Kidney (tissue), 22 donors: ENCODE measurements at places on chromosomes 6 and 20.

- no peak for DNase-seq
Observed at GRCh38 chr20:1786486-1786885, 108.7 kb upstream of the SIRPA start.

DNA sequence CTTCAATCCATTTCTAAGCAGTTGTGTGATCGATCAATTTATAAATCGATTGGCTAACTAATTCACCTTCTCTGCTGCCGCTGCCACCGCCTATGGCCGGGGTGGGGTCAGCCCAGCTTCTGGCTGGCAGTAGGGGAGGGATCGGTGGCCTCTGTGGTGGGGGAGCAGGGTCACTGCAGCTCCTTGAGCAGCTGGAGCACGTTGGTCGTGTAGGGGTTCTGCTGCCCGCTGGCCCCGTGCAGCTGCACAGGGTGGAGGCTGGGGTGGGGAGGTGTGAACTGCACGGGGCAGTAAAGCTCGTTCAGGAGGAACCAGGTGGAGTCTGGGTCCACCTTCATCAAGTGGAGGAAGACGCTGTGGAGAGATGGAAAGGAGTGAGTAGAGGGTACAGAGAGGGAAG, 50.0 kb downstream of the TTI1 start:
- no peak for DNase-seq

- no peak for DNase-seq
Observed at GRCh38 chr6:136659991-136660499, 109.8 kb upstream of the MAP7 start.

- no peak for DNase-seq
Observed at GRCh38 chr20:19992996-19993908, 23.9 kb upstream of the NAA20 start.

- DNase-seq, result no peak
Observed at GRCh38 chr6:11764250-11764604, 14.4 kb downstream of the ADTRP start.

- no peak for DNase-seq
Observed at GRCh38 chr6:148816117-148816516, 69.3 kb downstream of the UST start.

GRCh38 chr6:30156262-30156599, 4.8 kb downstream of the TRIM10 start:
- no peak for DNase-seq

DNA sequence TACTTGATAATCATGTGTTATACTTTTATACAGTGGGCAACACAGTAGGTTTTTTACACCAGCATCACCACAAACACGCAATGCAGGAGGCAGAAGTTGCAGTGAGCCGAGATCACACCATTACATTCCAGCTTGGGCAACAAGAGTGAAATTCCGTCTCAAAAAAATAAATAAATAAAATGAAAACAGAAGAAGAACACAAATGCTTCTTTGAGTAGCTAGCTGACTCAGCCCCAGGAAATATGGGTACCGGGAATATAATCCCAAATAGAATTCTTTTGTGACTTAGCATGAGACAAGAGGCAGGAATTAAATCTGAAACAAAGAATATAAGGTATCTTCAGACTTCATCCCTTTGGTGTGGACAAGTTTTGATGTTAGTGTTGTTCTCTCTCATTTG, 164.2 kb upstream of the ATXN1 start:
- DNase-seq, result no peak

GRCh38 chr6:144305985-144306384, 20.9 kb downstream of the UTRN start:
- no peak for DNase-seq

DNA sequence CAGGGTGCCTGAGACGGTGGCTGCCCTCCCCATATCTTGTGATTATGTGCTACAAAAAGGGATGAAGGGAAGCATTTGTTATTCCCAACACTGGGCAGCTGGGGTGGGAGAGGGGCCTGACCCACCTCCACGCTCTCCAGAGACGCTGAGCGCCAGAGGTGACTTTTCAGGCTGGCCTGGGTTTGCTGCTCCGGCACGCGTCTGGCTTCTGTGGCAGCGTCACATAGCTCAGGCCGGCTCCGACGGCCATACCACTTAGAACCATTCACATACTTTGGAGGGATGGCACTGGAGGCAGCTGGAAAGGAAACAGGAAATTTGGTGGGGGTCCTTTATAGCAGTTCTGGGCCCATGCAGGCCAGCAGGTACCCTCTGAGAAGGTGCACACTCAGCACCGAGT, 72.6 kb downstream of the NINL start:
- no peak for DNase-seq

- no peak for DNase-seq
Observed at GRCh38 chr20:63974402-63975200, 4.8 kb downstream of the SAMD10 start.

DNA sequence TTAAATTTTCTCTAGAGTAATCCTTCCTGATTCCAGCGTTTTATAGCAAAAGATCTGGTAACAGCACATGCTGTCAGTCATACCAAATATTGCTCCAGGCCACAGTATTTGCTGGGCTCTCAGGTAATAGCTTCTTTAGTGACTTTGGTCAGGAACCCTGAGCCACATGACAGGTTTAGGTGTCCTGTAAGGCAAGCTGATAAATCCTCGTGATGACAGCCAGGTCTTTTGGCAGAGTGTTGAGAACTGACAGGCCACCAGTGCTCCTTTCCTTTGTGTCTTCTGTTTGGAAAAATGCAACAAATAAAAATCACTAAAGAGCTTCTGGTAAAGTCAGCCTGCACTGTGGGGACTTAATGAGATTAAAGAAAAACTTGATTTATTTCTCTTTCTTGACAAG, 34.6 kb downstream of the PRDM13 start:
- DNase-seq, result no peak

DNA sequence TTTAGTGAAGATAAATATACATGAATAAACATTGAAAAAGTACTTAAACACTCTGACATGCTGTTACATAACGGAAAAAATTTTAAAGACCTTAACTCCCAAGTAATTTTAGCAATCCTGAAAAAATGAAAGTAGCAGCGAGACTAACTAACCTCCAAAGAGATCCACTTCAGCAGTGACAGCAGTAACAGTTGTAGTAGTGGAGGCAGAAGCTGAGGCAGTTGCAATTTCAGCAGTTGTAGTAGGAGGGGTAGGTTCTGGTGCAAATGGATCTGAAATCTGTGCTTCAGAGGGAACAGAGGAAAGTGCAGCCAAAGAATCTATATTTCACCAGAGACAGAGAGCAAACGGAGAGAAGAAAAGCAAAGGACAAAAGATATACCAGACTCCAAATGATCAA, 88.8 kb downstream of the PRSS35 start:
- DNase-seq, result no peak

DNA sequence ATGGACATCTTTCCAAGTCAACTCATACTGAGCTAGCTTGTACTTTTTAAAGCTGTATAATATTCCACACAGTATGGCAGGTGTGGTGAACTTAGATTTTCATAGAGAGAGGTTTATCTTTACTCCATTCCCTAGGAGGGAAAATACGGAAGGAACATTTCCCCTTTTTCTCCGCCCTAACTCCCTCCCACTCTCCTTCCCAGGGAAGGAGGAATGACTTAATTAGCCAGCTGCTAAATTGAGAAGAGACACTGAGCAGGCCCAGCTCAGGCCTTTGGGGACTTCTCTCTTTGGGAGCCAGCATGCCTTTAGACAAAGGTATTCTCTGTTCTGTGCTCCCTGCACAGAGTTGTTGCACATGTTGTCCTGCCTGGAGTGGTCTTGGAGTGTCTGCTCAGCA, 46.1 kb downstream of the MBOAT1 start:
- no peak for DNase-seq

DNA sequence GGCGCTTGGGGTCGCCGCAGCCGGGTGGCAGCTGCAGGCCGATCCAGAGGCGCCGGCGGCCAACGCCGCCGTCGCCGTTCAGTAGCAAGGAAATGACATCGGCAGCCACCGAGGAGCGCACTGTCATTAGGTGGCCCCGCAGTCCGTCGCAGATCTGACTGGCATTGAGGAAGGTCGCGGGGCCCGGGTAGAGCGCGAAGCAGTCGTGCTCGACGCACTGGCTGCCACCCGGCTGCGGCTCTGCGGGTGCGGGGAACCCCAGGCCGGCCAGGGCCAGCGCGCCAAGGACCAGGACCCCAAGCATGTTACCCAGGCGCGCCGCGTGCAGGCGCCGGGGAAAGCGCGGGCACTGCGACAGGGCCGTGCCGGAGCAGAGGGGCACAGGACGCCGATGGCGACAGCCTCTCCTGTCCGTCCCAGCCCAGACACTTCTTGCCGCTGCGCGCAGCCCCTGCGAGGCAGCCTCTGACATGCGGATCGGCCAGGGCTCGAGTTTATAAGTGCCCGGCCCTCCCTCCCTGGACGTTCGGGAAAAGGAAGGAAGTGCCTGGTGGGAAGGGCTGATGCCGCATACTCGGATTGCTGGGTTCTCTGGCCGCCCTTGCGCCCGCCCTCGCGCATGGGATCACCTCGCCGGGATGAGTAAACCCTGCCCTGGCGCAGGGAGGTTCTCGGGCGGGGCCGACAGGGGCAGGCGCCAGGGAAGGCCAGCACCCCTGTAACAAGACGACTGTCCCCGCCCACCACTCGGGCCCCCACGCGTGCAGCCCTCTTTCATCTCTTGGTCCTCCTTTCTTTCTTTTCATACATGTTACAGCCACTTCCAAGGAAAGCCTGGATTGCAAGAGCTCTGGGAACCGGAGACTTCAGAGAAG, at the start of gene THBD:
Gene THBD (minus strand): TSS at position 472 of the 875 bp plus-strand sequence. CDS start 168 bp downstream, at position 304.
- DNase-seq, result peak; percentile 46

GRCh38 chr6:73325656-73326055, 28.4 kb downstream of the DPPA5 start:
- no peak for DNase-seq

- no peak for DNase-seq
Observed at GRCh38 chr20:48823960-48824498, 3.8 kb downstream of the PREX1 start.

DNA sequence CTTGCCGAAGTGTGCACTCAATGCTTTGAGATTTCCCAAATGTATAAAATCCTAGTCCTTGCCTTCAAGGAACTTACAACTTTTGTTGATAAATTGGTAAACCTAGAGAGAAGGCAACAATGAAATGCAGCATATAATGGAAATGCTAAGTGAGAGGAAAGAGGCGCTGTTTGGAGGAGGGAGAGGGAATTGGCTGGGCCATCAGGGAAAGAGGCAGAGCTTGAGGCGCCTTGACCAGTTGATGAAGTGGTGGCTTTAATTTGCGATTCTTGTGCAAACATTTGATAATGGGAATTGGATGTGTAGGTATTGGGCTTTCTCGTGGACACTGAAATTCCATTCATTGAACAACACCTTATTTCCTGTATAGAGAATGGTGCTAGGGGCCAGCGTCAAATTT, 1.9 kb upstream of the CDYL start:
- DNase-seq, result no peak

DNA sequence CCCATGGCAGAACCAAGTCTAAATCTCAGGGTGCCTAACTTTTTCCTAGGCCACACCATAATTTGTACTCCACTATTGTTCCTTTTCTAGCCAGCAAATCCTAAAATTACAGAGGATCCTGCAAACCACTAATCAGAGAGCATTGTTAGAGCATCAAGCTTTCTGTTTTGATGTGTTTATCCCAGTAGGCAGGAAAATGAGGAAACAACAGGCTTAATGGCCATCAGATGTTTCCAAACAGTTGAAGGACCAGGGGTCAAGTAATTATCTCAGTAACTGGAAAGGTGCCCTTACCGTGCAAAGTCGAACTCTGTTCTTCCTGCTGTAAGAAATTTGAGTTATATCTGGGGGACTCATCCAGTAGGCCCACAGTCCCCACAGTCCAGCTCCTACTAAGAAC, 58.7 kb downstream of the RALY start:
- no peak for DNase-seq

DNA sequence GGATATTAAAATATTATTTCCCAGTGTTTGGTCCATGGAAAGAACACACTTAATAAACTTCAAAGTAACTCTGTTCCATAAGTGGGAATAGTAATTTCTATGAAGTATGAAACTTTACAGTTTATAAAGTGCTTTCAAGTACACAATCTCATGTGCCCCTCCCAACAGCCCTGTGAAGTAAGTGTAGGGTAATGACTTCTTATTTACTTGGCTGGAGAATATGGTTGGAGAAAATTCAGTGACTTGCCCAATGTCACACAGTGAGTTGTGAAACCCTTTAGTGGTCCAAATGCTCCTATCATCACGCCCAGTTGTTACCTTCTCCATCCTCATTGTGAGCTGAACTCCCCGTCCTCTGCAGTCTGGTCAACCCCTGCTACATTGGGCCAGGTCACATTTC, 141.2 kb downstream of the PDE7B start:
- DNase-seq, result no peak

DNA sequence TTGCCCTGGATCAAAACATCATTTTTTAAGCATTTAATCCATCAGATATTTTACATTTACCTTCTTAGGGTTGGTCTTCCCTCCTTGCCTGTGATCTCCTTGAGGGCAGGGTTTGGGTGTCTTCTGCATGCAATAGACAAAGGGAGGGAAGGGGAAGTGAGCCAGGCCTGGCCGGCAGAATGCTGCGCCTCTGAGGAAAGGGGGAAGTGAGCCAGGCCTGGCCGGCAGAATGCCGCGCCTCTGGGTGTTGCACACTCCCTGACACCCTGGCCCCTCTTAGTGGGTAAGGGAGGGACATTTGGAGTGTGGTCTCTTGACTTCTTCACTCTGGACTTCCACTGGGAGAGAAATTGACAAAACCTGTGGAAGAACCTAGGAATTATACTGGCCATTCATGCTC, 12.4 kb downstream of the PSMF1 start:
- peak; percentile 74 for DNase-seq

DNA sequence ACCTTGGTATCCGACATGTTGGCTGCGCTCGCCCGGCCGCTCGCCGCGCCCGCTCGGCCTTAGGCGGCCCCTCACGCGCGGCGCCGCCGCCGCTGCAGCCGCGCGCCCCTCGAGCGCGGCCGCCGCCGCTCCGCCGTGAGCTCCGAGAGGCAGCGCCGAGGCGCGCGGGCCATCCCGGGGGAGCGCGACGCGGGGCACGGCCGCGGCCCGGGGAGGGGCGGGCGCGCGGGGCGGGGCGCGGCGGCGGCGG, at the start of gene KIF13A:
Gene KIF13A (minus strand): TSS at position 189 of the 250 bp plus-strand sequence. CDS start 172 bp downstream, at position 17.
- no peak for DNase-seq

- no peak for DNase-seq
Observed at GRCh38 chr6:3019065-3019464, 19.4 kb downstream of the NQO2 start.

DNA sequence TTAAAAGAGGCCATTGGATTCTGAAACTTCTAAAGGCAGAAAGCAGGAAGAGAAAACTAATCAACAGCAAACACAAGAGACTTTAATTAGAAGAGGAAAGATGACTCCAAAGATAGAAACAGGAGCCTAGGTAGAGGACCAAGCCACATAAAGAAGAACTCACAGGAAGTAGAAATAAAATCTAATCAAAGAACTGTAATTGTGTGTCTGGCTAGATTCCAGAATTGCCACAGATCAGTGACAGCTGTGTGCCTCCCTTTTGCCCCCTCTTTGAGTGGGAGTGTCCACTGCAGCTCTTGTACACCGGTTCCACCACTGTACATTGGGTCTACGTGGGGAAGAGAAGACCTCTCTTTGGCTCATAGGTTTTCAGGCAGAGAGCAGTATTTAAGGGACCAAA, 22.3 kb upstream of the THEMIS start:
- no peak for DNase-seq

GRCh38 chr20:4488407-4489339, 233.0 kb upstream of the PRND start:
- no peak for DNase-seq
